ENCODE measurements at places on chromosomes 7 and 10. TPM values are rescaled to one million over a fixed set of nuclear protein-coding genes. Genes with fewer than 3 reads are reported as not detected.

ZNF736 gene
- total RNA-seq: 36.1 TPM

HOXA3 gene
- total RNA-seq: 77.4 TPM

SLC26A5 gene
- not detected for total RNA-seq

CYP3A4 gene
- total RNA-seq: not detected

TAF3 gene
- total RNA-seq: 3.9 TPM

MYPN gene
- total RNA-seq: 20.4 TPM

BTBD16 gene
- total RNA-seq: 0.41 TPM

ZKSCAN1 gene
- 56.9 TPM for total RNA-seq

LRMDA gene
- total RNA-seq: 22.6 TPM

MEOX2 gene
- 8.3 TPM for total RNA-seq

GPC2 gene
- 12.3 TPM for total RNA-seq

PILRA gene
- 6.1 TPM for total RNA-seq

SPDYE2 gene
- not detected for total RNA-seq

FANK1 gene
- 4.9 TPM for total RNA-seq

GLI3 gene
- 17.5 TPM for total RNA-seq

OR2A7 gene
- 17.2 TPM for total RNA-seq

VSTM2A gene
- 1.5 TPM for total RNA-seq

AKR1E2 gene
- 24.2 TPM for total RNA-seq

PTPRE gene
- total RNA-seq: 17.3 TPM

TMEM270 gene
- total RNA-seq: not detected

PLA2G12B gene
- 1.6 TPM for total RNA-seq

ADARB2 gene
- total RNA-seq: 0.76 TPM

CHST12 gene
- total RNA-seq: 14.5 TPM

DYNC1I1 gene
- total RNA-seq: 2.3 TPM

ABCA13 gene
- total RNA-seq: 3.8 TPM

ENTPD1 gene
- 28.9 TPM for total RNA-seq

CPA2 gene
- total RNA-seq: 0.18 TPM

TACR2 gene
- not detected for total RNA-seq

CNTNAP2 gene
- 41.5 TPM for total RNA-seq

CDH23 gene
- 6.7 TPM for total RNA-seq

GJD4 gene
- total RNA-seq: not detected

IRF5 gene
- 9.4 TPM for total RNA-seq

ADCY1 gene
- total RNA-seq: 4.3 TPM

MSANTD7 gene
- total RNA-seq: 16.6 TPM

C10orf53 gene
- not detected for total RNA-seq

NRF1 gene
- 25.5 TPM for total RNA-seq

IFIT2 gene
- 8.4 TPM for total RNA-seq

NPC1L1 gene
- 1.2 TPM for total RNA-seq

SHTN1 gene
- 5.3 TPM for total RNA-seq

SVIL gene
- 132 TPM for total RNA-seq

NRG3 gene
- 6.1 TPM for total RNA-seq

MMP21 gene
- 0.23 TPM for total RNA-seq

CH25H gene
- total RNA-seq: 0.41 TPM

PLEKHS1 gene
- 0.18 TPM for total RNA-seq

MCM10 gene
- 4.8 TPM for total RNA-seq

ZNF727 gene
- 0.35 TPM for total RNA-seq

OR9A2 gene
- 0.53 TPM for total RNA-seq

SPAG6 gene
- 1.2 TPM for total RNA-seq

GPR15LG gene
- 0.64 TPM for total RNA-seq

ITPRID1 gene
- not detected for total RNA-seq

FRAT2 gene
- total RNA-seq: 17.3 TPM

SFMBT2 gene
- total RNA-seq: 10.4 TPM
